ENCODE measurements at places on chromosomes 16 and 17.

GRCh38 chr17:49834118-49834743 lies 13.6 kb downstream of the TAC4 start:
- DNase-seq, result no peak

- DNase-seq, result no peak
Observed at GRCh38 chr16:65071433-65072311, 50.2 kb downstream of the CDH11 start.

GRCh38 chr17:72297326-72298115 lies 176.7 kb downstream of the SOX9 start:
- DNase-seq, result no peak

- DNase-seq, result no peak
Observed at GRCh38 chr17:67441052-67441895, 64.2 kb downstream of the PITPNC1 start.

- no peak for DNase-seq
Observed at GRCh38 chr17:67035131-67036083, 8.9 kb upstream of the CACNG1 start.

- DNase-seq, result no peak
Observed at GRCh38 chr17:63476459-63476853, 405 bp upstream of the ACE start.

Data from AG09319 (cell line).